AG04449 (cell line): ENCODE measurements at places on chromosomes 6 and 20.
A peak's percentile ranks its signal among the peaks of the same experiment; 100 is the strongest.

DNA sequence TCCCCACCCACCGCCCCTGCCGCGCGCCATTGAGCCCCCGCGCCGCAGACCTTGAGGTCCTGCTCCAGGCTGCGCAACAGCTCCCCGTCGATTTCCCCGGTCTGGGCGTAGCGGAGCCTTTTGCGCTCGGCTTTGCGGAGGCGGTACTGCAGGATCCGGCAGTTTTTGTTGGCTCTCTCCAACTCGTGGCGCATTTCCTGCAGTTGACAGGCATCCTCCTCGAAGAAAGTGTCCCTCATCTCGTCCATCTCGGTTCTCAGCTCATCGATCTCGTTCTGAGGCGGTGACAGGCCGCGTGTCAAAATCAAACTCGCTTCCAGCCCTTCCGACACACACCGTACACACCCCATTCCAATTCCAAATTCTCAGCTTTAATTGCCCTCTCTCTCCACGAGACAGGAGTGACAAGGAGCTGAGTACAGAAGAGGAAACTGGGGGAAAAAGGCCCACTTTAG lies 4.3 kb downstream of the MTCL3 start:
- no peak for DNase-seq

GRCh38 chr6:141443668-141444289 lies 688.9 kb upstream of the GJE1 start:
- DNase-seq, result no peak

DNA sequence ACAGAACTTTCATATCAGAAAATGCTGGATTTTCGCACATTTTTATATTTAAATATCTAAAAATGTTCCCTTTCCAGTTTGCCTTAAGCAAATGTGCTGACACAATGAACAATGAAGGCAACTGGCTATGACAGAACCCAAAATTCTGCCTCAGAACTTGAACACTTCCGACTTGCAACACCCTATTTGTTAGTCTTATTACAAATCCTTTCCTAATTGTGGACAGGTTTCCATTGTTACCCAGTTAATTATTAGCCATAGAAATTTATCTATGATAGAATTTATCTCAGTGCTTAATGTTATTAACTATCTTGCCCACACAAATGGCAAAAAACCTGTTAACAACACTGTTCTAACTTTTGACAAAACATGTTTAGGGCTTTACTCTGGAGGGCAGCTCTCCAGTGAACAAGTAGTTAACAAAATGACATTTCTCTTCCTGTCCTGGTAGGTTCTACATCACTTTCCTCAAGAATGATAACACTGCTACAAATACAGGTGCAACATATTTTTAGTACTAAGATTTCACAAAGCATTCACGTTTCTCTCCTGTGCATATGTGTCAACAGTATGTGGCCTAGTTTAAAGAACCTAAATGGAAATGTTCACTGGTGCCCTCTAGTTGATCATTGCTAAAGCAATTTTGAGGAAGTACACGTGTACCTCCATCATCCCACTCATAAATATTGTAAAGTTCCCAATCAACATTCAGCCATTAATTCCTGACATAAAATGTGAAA lies 58.4 kb downstream of the HIVEP2 start:
- no peak for DNase-seq

- no peak for DNase-seq
These were observed 38.3 kb upstream of the SLC32A1 start for GRCh38 chr20:38685853-38686473.

DNA sequence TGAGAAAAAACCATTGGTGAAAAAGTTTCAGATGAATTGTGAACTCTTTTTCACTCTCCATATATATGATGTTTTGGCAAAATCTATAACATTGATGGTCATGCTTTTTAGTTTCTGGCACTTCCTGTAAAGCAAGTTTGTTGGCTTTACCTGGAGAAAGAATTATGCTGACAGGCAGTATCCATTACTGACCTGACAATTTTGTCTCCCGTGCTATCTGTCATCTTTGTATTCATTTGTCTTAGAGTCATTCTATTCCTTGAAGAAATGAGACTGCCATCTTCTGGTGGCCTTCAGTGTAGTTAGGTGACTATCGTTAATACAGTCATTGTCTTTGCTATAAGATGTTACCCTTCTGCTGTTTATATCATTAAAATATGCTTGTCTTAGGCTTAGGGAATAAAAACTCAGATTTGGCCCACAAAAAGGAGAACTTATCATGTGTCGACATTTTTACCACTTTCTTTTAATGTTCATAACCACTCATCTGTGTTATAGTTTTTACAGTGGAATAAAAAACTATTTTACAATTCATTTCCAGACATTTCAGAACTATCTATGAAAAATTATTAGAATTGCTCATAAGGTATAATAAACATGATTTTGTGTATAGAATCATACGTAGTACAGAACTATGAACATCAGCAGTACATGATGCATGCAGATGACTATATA lies 707.0 kb downstream of the EPM2A start:
- DNase-seq, result no peak

DNA sequence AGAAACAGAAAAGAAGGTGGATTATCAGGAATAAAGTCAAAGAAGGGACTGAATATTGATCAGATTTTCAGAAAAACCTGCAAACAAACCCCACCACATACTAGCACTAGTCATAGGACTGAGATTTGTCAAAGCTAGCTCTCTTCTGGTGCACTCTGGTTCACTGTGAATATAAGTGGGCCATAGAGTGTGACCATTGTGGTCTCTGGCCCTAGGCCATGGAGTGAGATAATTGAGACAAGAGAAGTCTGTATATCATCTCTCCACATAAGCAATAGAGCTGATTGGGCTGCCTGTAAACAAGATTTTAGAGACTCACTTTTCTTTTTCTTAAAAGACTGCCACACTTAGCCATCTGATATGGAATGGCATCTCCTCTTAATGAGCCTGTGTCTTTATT lies 247.2 kb downstream of the LAMA2 start:
- DNase-seq, result no peak

DNA sequence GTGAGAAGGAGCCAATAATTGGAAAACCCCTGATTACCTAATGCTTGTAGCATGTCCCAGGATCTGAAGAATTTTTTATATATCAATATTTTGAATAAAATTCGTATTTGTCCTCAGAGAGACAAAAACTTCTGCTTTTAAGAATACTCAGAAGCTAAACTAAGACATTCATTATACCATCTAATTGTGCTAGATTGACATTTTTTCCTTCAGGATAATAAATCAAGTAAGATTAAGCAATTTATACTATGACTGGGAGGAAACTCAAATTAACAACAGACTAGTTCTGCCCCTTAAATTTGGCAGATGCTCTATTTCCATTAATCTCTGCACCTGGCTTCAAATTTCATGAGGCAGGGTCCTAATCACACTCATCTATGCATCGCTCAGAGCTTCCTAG lies 291.4 kb downstream of the PLCB1 start:
- DNase-seq, result no peak

GRCh38 chr6:98920904-98921431 lies 26.8 kb downstream of the FBXL4 start:
- DNase-seq, result no peak

GRCh38 chr20:45508068-45508886 lies 7.1 kb downstream of the SPINT3 start:
- no peak for DNase-seq

GRCh38 chr20:7610681-7611080 lies 329.6 kb downstream of the HAO1 start:
- DNase-seq, result no peak

DNA sequence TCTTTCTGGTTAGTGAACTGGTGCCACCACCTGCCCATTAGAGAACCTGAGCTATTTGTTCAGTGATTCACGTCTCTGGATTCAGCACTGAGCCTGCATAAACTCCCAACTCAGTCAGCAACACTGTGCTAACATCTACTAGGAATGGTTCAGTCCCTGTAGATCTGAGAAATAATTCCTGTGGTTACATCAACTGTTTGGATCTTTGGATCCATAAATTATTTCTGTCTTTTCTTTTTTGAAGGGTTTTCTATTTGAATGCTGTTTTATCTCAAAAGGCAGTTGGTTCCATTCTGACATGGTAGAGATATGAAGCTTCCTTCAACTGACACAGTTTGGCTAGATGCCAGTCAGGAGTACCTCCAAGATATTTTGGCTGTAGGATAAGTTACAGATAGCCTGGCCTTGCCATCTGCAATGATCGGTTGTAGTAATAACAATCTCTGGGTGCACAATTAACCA lies 125.9 kb downstream of the TRMT11 start:
- peak; percentile 53 for DNase-seq

DNA sequence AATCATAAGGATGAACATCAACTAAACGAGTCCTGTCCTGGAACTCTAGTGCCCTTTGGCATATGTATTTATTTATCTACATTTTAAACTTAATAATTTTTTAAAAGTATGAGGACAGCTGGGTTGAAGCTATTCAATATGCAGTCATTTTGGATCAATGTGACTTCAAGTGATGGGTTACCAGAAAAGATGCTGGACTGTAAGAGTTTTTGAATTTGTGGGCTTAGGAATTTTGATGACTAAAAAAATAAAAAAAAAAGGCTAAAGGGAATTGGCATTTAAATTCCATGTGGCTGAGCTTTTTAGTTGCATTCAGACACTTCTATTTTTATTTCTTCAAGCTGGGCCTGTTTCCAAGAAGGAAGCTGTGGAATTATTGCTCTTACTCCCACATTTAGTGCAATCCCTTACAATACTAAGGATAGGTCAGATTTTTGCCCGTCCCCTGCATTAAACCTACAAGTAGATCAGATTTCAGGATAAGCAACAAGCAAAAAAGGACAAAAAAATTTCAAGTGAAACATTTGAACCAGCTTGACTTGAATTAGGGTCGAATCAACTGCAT lies 704.2 kb upstream of the CITED2 start:
- DNase-seq, result peak; percentile 95

GRCh38 chr6:150711584-150712504 lies 112.2 kb downstream of the PLEKHG1 start:
- no peak for DNase-seq

DNA sequence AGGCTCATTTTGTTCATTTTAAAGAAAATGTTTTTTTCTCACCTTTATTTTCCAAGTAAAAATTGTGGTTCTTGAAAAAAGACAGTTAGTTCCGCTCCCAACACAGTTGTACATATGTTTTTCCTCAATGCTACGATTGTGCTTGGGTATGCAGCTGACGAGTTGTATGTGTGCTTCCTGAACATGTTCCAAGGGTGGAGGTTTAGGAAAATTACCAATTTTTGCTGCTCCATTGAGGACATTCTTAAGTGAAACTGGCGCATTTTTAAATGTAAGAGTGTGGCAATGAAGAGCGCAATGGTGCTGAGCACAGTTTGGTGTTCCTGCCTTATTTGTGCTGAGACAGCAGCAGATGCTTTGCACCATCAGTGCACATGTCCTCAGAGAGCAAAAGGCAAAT lies 70.3 kb upstream of the CLDN20 start:
- DNase-seq, result no peak

DNA sequence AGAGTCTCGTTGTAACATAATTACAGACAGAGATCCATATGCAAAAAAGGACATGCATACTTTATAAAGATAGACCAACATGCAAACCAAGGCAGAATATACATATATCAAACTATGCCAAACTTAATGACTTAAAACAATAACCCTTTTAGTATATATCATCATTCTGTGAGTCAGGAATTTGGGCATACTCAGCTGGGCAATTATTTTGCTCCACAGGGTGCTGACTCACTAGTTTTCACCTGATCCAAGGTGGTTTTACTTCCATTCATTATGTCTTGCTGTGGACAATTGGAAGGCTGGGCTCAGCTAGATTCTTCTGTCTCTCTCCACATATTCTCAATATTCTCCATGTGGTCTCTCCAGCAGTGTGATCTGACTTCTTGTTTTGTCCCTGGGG lies 41.2 kb upstream of the RNF146 start:
- DNase-seq, result no peak

DNA sequence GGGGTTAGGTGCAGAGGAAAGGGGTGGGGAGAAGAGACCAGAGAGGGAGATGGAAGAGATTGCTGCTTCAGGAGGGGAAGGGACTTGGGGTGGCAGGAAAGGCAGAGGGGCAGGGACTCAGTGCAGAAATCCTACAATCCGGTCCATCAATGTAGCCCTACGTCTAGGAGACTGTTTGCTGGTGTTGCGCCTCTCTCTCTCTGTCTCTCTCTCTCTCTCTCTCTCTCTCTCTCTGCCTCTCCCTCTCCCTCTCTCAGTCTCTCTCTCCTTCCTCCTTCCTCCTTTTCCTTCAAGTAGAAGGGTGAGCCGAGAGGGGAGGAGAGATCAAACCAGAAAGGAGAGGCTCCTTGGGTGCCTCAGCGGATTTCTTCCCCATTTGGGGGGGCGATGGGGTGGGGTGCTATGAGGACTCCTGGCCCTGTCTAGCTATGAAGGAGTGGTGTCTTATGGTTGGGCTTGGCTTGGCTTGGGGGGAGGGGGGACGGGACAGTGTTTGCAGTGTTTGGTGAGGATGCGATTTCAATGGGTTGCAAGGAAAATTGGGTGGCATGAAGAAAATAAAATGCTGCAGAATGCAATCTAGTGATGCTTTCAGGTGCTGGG lies 181.2 kb downstream of the TBXT start:
- no peak for DNase-seq

DNA sequence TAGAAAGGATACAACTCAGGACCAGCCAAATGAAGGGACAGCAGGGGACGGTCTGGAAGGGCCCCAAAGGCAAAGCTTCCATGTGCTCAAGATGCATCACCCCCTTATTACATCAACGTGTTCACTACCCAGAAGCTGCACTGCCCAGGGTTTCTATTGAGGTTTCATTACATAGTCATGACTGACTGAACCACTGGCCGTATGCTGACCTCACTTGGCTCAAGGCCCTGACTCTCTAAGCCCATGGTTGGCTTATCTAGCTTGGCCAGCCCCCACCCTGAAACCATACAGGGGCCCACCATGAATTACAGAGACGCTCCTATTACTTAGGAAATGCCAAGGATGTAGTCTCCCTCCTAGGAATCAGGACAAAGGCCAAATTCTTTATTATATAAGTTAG lies 179.4 kb downstream of the FOXC1 start:
- no peak for DNase-seq

- DNase-seq, result no peak
These were observed 2.7 kb downstream of the FOXA2 start for GRCh38 chr20:22581437-22582385.
